Stimulated activated naive CD8-positive, alpha-beta T cell treated with anti-CD3 and anti-CD28 coated beads, Interleukin-15, amount 100 ng/mL, for 72 hours (primary cell): ENCODE measurements at places on chromosomes 1 and 21.

GRCh38 chr1:39141925-39142324, 62.6 kb upstream of the MACF1 start:
- DNase-seq: no peak

DNA sequence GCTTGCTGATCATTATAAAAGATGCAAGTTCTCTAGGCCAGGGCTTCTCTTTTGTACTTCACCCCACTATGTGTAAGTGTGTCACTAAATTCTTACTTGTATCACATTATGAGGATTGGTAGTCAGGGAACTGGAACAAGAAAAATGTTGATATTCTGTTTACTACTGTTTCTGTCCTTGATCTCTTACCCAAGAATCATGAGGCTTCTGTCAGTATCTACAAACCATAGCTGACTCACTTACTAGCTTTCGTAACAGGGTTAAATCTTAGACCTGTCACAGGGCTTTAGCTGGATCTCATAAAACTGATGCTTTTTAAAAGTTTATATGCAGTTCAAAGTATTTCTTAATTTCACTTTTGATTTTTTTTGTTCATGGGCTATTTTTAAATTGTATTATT, 681.2 kb downstream of the PLPP3 start:
- no peak for DNase-seq

- no peak for DNase-seq
These were observed 30.2 kb downstream of the EYA3 start for GRCh38 chr1:28058168-28058567.

- no peak for DNase-seq
These were observed 363.1 kb downstream of the PLPP3 start for GRCh38 chr1:56216218-56216617.

DNA sequence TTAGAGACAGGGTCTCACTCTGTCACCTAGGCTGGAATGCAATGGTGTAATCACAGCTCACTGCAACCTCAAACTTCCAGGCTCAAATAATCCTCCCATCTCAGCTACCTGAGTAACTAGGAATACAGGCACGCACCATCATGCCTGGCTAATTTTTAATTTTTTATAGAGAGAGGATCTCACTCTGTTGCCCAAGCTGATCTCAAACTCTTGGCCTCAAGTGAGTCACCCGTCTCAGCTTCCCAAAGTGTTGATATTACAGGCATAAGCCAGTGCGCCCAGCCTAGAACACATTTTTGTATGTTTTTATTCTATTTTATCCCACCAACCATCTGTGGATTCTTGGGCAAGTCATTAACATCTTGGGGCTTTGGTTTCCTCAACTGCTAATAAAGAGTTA, 100.5 kb downstream of the AK5 start:
- no peak for DNase-seq

GRCh38 chr1:94799206-94799605, 21.0 kb upstream of the SLC44A3 start:
- DNase-seq: no peak

- no peak for DNase-seq
These were observed 260.0 kb upstream of the AJAP1 start for GRCh38 chr1:4394366-4394765.

- no peak for DNase-seq
These were observed 515.6 kb upstream of the ZP4 start for GRCh38 chr1:238406098-238406860.

- no peak for DNase-seq
These were observed 33.9 kb upstream of the PUM1 start for GRCh38 chr1:31099293-31100032.

DNA sequence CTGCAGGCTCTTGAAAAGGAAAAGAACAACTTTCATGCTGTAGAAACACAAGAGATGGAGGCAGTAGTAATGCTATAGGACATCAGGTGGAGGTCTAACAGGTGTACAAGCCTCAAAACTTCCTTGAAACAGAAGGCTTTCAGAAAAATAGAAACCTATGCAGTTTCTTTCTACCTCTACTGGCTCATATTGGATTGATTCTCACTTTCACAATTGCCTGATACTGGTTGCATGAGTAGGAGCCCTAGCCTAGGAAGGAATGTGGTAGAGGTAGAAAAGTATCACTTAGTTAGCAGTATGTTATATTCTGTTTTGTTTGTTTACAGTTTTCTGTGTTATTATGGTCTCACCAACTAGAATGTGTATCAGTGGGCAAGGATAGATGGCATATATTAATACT, 175.4 kb upstream of the GORAB start:
- DNase-seq: no peak

DNA sequence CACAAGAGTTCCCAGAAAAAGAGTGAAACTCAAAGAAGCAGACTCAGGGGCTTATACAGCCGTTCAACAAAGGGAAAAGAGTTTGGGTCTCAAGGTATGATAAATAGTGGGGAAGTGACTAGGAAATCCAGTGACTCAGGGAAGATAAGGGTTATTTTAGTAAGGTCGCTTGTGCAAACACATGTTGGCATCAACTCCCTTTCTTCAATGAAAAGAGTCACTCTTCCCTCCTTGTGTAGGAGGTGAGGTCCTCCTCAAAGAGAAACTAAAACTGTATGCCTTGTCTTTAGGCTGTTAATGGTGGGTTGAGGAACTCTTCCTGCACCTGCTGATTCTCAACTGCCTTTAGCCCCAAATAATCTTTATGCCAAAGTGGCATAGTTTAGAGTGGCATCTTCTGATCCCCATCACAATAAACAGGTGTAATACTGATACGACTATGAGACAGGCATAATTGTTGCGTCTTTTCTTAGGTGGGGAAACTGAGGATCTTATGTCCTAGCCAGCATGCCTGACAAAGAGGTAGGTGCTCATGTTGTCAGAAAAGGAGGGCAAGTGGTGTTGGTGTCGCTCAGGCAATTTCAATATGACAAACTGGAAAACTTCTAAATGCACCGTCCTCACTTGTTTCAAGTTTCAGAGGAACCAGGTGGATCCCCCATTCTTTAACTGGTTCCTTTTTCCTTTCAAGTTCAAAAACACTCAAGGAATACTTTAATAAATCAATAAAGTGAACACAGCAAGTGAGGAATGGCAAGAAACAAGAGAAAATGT, 294.1 kb upstream of the RUNX1 start:
- DNase-seq: no peak

DNA sequence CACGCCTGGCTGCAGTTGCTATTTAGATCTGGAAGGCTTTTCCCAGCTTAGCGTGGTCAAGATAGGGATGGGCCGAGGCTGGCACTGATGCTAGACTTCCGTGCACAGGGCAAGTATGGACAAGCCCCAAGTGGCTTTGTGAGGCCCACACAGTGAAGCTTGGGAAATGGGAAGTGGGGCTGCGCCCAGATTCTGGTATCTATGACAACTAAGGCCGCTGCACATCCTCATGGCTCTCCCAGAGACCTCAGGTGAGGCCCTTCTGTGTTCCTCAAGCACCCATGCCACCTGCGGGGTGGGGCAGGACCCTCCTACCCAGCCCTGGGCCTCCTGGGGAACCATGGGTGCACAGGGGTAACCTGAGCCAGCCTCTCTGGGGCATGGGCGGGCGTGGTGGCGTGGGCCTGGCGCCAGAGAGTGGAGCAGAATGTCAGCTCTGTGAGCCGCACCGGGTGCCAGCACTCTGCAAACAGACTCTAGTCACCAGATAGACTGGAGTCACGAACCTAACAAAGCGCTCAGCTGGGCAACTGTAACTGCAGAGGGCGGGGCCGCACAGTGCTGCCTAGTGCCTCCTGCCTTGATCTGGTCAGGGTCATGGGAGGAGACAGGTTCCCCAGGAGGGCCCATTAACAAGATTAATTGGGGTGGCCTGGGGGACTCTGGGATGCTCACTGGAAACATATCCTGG, 46.4 kb downstream of the ELF3 start:
- no peak for DNase-seq

GRCh38 chr1:74396462-74396861, 115.9 kb downstream of the LRRC53 start:
- DNase-seq: no peak

DNA sequence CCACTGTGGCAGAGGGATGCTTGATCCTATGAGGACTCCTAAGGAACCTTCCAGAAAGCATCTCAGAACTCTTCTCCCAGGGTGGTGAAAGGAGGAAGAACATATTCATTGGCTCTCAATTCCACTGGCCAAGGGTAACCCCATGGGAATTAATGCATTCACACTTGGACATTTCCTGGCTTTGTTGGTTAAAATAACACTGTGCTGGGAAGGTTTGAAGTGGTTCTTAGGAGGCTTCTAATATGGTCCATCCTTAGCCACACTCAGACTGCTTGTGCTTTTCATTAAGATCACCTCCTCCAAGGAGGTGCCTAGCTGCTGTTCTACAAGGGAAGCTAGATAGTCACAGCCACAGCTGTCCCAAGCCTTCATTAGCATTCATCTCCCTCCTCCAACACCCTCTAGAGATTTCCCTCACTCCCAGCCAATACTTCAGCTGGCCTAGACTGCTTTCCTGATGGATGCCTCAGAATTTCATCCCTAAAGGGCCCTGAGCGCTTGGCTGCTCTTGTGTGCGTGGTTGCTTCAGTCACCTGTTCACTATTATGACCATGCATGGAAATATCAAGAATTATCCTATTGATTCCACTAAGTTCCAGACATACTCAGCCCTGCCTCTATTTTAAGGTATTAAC, 544.4 kb downstream of the PLPP3 start:
- no peak for DNase-seq

DNA sequence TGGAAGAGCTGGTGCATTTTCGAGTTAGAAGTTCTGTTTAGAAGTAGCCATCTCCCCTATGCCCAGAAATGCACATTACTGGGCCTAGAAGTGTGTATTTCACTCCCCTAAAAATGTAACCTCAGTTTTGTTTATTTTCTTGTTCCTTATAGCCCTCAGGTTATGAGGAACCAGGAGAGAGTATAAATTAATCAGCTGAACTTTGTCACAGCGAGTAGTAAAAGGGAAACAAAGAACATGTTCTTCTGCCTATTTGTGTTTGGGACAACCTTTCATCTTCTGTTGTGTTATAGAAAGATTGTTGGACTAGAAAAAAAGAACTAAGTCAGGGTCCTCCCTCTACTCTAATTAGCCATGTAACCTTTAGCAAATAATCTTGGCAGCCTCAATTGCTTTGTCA, 160.5 kb upstream of the PDE4B start:
- no peak for DNase-seq
